Common myeloid progenitor, CD34-positive (primary cell): ENCODE measurements at places on chromosomes 5 and 9.

DNA sequence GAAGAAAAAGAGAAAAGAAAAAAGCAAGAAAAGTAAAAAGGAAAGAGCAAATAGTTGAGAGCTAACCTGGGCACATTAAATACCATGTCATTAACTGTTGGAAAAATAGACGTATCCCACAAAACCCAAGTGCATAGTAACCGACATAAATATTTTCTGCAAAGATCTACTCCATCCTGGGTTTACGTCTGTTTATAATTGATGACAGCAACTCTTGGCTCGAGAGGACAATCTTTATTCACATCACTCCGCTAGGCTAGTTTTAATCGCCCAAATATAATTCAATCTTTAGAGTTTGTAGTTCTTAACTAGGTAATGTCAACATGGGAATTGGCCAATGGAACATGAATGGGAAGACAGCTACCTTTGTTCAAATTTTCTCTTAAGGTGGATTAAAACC is 321.7 kb upstream of the TNC start:
- no peak for DNase-seq

GRCh38 chr9:7570107-7570720 is 229.4 kb downstream of the DMAC1 start:
- peak; percentile 78 for DNase-seq

- no peak for DNase-seq
Observed at GRCh38 chr9:129455151-129455995, 165.5 kb downstream of the C9orf50 start.

DNA sequence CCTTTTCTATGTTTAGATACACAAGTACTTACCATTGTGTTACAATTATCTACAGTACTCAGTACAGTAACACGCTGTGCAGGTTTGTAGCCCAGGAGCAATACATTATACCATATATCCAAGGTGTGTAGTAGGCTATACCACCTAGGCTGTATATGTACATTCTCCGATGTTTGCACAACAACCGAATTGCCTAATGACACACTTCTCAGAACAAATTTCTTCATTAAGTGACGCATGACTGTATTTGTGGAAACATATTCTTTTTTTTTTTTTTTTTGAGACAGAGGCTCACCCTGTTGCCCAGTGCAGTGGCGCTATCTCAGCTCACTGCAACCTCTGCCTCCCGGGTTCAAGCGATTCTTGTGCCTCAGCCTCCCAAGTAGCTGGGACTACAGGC is 4.0 kb upstream of the RAD23B start:
- DNase-seq = no peak

DNA sequence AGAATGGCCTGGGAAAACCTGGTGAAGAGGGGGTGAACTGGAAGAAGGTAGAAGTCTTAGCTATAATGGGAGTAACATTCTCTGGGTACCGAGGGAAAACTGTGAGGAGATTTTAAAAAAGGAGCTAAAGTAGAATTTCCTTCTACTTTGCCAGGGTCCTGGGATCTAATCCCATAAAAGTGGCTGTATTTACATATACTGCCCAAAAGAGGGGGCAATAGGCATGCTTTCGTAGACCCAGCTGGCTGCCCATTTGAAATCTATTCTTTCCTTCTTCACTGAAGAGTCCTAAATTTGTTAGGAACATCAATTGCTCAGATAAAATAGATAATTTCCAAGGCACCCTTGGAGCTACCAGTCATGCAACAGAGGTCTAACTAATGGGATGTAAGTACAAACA is 159.2 kb downstream of the CDC42SE2 start:
- DNase-seq = peak; percentile 24

DNA sequence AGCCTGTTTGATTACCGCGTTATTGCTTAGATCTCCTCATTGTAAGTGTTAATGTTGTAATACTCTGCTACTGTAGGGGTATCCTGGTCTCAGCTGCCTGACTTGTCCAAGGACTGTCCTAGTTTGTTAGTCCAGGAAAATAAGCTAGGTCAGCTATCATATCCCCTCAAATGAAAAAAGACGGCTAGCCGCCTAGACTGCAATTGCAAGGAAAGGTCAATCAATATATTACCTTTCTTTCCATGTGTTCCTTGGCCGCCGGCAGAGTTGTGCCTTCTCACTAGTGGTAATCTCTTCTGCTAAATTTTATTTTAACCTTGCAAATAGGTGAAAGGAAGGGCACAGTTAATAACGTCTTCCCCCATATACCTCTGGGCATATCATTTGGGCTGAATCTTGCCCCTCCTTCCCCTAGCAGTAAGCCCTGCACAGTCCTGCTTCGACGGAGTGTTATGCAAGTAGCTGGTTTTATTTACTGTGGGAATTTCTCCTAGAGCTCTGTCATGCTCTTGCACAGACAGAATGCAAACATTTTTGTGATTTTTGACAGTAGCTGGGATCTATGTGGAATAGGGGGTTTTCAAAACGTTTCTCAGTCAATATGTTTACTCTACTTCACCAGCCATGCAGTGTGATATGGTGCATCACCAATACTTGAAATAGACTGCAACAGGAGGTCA is 288.5 kb downstream of the MAST4 start:
- no peak for DNase-seq

- DNase-seq = no peak
Observed at GRCh38 chr9:132669319-132669697, 475 bp downstream of the DDX31 start.

DNA sequence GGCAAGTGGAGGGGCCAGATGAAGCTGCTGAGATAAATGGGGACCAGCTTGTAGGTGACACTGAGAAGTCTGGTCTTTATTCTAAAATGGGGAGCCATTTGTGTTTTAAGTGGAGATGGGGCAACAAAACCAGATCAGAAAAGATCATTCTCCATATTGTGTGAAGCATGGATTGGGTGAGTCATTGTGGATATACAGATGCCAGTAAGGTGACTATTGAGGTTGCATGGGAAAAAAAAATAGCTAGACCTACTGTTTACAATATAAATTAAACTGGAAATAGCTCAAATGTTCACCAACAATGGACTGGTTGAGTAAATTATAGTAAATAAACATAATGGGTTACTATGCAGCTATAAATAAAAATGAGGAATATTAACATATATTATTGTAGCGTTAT is 5.4 kb upstream of the MAP1B start:
- no peak for DNase-seq

- no peak for DNase-seq
Observed at GRCh38 chr9:120868339-120868675, 8.7 kb downstream of the PHF19 start.

DNA sequence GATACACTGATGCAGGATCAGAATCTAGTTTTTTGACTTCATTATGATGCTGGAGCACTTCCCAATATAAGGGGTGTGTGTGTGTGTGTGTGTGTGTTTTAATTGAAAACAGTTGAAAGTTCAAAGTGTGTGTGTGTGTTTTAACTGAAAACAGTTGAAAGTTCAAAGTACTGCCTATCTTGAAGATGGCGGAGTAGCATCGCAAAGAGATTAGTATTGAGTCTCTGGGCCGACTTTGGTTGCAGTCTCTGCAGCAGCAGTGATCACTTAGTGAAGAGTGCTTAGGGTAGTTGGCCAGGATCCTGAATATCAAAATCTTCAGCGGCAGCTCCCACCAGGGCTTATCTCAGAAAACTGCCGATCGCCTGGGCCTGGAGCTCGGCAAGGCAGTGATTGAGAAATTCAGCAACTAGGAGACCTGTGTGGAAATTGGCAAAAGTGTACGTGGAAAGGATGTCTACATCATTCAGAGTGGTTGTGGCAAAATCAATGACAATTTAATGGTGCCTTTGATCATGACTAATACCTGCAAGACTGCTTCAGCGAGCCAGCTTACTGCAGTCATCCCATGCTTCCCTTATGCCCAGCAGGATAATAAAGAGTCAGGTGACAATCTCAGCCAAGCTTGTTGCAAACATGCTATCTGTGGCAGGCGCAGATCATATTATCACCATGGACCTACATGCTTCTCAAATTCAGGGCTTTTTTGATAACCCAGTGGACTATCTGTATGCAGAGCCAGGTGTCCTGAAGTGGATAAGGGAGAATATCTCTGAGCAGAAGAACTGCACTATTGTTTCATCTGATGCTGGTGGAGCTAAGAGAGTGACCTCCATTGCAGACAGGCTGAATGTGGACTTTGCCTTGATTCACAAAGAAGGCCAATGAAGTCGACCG is 7.3 kb upstream of the SCAI start:
- no peak for DNase-seq

- no peak for DNase-seq
Observed at GRCh38 chr5:58211441-58211840, 248.4 kb downstream of the PLK2 start.

DNA sequence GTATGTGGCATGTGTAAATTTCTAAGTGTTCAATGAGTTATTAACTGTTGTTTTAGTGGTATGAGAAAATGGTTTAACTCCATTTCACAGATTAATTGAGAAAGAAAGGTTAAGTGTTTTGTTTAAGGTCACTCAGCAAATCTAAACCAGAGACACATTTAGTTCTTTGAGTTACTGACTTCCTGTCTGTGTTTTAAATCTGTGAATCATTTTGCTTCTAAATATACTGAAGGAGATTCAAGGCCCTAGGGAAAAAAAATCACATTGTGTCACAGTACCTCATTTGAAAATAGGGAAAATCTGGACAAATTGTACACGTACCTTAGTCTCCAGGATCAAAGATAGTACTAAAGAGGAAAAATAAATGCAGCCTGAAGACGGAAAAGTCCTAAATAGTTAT is 368.2 kb downstream of the TMEM161B start:
- DNase-seq = no peak

DNA sequence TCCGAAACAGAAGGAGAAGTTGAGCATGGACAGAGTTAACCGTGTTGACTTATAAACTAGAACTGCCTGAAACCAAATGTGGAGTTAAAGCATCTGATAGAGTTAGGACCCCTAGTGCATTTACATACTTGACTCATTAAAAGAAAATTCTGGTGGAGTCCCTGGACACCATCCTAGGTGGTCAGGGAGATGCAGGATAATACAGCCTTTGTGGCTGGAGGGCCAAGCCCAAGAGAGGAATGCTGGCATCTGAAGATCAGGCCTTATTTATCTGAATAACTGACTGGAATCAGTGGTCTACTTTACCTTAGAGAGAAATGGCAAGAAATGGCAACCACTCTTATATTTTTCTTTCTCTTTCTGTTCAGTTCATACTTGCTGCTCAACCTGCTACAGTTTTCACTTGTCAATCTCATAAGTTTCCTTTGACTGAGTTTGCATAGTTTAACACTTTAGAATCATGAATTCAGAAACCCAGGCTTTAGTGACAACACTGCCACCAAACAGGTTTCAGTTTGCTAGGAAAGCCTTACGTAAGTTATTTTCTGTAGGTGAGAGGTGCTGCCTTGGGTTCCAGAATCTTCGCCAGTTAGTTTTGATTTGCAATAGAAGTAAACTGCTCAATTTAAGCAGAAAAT is 10.2 kb downstream of the CMYA5 start:
- DNase-seq = no peak

GRCh38 chr9:114745879-114746550 is 59.8 kb downstream of the TNFSF15 start:
- no peak for DNase-seq

GRCh38 chr9:91308191-91308590 is 53.5 kb downstream of the AUH start:
- DNase-seq = no peak

DNA sequence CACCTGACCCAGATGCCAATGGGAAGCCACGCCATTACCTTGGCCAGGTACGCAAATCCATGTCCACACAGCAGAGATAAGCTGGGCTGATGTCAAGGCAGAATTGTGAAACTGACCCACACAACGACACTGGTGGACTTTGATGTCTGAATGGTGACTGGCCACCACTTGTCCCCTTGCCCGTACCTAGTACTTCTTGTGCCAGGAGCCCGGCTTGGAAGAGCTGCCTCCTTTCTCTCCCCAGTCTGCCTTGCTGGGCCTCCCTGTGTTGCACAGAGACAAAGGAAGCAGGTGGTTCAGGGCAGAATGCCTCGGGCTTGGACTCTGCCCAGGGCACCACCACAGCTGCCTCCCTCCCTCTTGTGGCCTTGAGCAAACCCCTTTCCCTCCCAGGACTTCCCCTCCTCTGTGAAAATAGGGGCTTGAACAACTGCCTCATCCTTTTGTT is 23.3 kb downstream of the PTGES2 start:
- no peak for DNase-seq

GRCh38 chr9:841371-842209 is at the start of gene DMRT1:
DMRT1 (plus strand) TSS chr9:841697; CDS start chr9:841839, 142 bp downstream.
- no peak for DNase-seq

DNA sequence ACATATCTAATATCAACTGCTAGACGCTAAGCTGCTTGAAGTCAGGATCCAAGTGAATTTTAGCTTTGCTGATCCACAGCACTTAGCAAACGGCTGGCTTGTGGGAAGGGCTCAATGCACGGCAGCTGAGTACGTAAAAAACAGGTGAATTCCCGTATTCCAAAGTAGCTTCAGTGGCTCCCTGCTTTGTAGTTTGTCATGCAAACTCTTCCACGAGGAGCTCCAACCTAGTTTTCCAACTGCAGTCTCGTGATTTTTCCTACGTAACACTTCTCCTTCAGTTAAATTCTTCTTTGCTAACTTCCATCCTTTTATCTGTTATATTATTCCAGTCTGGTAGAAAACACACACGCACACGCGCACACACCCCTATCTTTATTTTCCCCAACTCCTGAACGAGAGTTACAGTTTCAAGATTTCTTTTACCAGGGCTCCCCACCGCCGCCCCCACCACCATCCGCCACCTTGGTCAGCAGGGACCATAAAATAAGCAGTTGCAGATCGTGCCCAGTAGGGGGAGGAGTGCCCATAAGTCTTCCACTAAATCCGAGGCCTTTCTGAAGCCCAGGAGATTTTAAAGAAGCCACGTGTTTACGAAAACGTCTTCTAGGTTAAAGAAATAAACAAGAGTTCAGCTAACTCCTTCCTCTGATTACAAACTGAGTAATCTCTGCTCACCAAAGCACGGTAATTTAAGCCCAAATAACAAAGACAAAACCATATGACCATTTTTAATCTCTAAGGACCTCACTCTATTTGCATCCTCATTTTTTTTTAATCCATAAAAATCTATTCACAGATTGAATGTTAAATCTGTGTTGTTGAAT is 34.8 kb upstream of the TRIO start:
- peak; percentile 78 for DNase-seq

DNA sequence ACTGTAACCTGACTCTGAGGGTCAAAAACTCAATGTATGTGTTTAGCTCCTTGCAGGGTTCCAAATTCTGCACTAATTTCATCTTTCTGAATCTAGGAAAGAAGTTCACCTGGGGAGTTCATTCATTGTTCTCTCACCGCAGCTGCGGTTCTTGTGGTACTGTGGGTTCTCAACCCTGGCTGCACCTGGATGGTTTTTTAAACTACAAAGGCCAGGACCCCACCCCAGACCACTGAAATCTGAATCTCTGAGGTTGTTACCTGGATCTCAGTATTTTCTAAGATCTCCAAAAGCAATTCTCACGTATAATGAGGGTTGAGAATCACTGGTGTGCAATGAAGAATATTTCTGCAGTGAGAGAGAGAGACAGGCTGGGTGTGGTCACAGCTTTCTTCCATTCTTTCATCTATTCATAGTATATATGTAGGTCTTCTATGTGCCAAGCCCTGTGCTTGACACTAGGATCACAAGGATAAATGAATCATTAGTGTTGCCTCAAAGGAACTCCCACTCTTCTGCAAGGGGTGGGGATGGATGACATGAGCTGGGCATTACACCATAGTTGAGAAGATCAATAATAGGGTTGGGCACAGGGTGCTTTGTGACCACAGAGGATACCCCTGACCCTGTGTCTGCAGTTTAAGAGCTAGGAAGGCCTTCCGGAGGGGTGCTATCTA is 109.8 kb downstream of the GALNT10 start:
- no peak for DNase-seq
